ENCODE measurements at places on chromosomes 7 and 10.

- DNase-seq, result no peak
These were observed 52.5 kb upstream of the CAMK2B start for GRCh38 chr7:44377681-44378421.

DNA sequence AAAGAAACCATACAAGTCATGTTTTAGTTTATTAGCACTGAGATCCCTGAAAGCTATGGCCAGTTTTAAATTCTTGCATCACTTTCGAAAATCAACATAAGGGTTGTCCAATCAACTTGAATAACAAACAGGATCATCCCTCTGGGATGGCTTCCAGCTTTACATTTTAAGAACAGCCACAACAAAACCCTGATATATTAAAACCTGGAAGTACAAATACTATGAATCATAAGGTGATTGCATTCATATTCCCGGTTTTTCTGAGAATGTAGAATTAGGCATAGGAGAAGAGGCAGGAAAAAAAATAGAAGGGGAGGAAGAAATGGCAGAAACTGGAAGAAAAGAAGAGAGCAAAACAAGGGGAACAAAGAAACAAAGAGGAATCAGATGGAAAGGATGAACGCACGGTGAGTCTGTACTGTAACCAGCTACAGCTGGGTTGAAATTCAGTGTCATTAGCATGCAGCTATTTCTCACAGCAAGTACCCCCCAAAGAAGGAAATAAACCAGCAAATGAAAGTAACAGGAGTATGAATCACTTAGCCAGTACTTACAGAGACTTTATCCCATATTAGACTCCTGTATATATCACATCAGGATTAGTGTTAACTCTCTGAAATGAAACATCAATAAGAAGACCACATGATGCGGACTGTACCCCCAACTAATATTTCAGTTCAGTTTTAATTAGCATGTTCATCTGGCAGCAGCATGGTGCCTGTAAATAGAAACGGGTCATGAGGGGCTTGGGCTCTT lies 301.3 kb downstream of the RNLS start:
- DNase-seq, result no peak

DNA sequence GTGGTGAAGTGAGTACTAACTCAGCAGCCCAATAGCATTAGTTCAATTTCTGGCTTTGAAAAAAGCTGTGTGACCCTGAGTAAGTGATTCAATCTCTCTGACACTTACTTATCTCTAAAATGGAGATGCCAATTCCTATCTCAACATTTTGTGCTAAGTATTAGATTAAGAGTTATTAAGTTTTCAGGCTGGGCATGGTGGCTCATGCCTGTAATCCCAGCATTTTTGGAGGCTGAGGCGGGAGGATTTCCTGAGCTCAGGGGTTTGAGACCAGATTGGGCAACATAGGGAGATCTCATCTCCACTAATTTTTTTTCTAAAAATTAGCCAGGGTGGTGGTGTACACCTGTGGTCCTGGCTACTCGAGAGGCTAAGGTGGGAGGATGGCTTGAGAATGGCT lies 109.5 kb downstream of the PRTFDC1 start:
- no peak for DNase-seq

DNA sequence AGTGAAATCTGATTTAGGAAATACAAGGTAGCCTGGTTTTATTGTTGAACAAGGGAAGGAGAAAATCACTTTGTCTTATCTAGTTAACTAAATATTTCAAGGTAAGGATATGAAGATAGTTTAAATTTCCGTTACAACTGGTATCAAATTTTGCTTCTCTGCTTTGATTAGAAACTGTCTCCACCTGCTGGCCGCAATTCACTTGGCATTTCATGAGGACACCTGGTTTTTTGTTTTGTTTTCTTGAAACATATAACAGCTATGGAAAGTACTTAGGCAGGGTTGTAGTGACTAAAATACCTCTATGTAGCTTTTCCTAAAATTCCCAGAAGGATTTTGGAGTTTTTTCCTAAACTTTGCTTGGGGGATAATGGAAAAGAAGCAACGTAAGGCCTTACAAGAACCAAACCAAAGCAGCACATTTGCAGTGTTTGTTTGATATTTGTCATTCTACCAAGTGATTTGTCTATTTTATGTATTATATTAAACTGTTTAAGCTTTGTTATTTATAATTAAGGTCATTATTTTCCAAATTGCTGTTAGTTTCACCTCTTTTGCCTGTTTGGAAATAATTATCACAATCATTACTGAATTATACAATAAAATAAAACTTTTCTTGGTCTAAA lies 73.6 kb downstream of the AHCYL2 start:
- DNase-seq, result peak; percentile 9

DNA sequence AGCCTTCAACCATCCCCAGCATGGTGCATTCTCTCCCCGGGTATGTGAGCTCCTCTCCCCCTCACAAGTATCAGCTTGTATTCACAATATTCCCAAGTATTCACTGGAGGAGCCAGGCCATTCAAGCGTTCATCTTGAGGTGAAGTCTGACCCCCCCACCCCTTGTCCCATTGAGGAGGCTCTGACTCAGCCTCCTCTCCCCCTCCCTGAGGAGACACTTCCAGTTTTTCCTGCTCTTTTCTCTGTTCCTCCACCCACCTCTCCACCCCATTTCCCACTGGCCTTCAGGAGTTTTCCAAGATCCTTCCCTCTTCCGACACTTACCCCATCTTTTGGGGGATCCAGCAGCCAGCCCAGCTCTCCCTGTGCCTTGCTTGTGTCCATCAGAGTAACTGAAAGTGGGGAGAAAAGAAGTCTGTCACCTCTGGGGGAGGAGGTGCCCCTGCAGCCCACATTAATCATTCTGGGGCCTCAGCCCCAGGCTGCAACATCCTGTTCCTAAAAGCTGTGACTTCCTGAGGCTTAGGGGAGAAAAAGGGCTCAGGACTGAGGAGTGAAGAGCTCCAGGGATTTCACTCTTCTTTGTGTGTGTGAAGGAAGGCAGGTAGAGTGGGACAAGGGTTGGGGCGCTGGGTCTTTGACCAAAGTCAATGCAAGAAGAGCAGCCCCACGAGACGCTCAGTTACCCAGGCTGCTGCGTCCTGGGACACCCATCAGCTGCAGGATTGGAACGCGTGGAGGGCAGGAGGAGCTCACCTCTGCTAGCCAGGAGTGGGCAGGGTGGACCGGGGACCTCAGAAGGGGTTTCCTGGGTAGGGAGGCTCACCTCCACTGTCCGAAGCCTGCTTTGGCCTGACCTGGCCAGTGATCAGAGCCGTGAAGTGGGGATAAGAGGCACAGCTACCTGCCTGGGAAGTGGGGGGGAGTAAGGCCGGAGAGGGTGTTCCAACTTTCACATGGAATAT lies 1.1 kb downstream of the EPHA1 start:
- DNase-seq, result peak; percentile 48

DNA sequence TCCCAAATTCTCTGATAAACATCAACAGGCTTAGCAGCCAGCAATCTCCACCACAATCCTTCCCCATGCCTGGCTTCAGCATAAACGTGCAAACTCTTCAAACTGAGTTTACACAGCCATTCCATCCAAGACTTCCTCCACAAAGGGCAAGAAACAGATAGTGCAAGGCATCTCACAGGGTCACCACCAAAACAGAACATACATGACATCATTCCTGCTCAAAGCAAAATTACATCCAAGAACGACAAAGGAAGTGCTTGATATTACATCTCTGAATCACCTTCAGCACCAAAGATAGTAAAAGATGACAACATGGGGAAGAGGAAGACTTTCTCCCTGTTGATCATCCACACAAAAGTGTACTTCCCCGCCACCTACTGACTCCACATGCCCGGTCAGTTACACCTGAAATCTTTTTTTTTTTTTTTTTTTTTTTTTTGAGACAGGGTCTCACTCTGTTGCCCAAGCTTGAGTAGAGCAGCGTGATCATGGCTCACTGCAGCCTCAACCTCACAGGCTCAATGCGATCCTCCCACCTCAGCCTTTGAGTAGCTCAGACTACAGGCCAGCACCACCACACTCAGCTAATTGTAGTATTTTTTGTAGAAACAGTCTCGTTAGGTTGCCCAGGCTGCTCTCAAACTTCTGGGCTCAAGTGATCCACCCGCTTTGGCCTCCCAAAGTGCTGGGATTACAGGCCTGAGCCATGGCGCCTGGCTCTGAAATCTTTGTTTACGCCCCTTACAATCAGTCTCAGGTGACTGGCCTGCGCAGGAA lies 127.5 kb downstream of the PARD3 start:
- no peak for DNase-seq

DNA sequence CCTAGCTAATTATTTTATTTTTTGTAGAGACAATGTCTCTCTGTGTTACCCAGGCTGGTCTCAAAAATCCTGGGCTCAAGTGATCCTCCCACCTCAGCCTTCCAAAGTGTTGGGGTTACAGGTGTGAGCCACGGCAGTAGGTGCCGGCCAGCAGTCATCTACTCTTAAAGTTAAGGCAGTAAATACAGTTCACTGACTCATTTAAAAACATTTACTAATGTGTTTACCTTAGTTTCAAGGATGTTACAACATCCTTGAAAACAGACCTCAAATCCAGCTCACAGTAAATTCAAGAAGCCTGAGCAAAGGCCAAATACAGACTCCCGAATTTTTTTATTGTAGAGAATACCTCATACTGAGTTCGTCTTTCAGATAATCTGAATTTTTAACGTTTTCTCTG lies 29.6 kb upstream of the ABCB4 start:
- DNase-seq, result no peak

DNA sequence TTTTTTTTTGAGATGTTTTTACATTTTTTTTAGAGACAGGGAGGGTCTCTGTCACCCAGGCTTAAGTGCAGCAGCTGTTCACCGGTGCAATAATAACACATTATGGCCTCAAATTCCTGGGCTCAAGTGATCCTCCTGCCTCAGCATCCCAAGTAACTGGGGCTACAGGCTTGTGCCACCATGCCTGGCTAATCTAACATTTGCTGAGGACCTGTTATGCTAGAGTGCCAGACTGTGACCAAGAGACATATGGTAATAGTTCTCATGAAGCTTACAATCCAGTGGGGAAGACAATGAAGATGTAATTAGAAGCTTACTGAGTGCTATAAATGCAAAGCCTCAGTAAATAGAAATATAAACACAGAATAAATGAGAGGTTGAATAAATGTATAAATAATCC lies 17.6 kb upstream of the ORC5 start:
- DNase-seq, result no peak

GRCh38 chr7:119969054-119969453 lies 303.9 kb upstream of the KCND2 start:
- DNase-seq, result no peak

GRCh38 chr7:1021366-1021765 lies 23.0 kb upstream of the GPR146 start:
- DNase-seq, result no peak

- DNase-seq, result no peak
These were observed 176.5 kb upstream of the CCZ1B start for GRCh38 chr7:7002418-7003062.

DNA sequence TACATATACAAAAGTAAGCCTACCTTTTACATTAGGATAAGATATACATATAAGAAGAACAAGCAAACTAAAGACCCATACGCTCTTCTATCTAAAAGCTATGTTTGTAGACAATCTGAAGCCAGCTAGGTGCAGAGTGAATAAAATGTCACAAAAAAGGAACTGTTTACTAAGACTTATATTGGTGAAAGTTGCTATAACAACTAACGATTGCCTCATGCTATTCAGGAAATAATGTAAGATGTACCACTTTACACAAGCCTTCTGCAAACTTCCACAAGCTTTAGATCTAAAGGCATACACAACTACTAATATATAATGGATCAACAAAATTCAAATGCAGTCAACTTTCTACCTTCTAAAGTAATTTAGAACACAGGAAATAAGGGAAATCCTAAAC lies 175.1 kb downstream of the SRPK2 start:
- DNase-seq, result no peak

DNA sequence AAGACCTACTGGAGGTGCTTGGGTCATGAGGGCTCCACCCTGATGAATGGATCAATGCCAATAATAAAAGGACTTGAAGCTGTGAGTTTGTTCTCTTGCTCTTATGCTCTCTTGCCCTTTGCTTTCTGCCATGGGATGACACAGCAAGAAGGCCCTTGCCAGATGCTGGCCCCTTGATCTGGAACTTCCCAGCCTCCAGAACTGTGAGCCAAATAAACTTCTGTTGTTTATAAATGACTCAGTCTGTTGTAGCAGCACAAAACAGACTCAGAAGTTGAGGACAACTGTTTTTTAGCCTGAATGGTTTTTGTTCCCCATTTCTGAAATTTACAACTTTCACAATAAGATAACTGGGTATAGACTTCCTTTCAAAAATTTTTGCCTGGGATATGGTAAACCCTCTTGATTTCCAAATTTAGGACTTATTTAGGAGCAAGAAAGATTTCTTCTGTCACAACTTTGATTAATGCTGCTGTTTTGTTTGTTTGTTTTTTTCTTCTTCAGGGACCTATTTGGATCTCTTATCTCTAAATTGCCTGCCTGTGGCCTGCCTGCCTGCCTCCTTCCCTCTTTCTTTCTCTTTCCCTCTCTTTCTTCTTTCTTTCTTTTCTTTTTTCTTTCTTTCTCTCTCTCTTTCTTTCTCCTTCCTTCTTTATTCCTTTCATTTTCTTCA lies 12.1 kb downstream of the ENTPD1 start:
- DNase-seq, result no peak

GRCh38 chr10:123722351-123722750 lies 56.2 kb downstream of the GPR26 start:
- DNase-seq, result no peak

- DNase-seq, result no peak
These were observed 159.1 kb downstream of the GFRA1 start for GRCh38 chr10:116113721-116114501.

DNA sequence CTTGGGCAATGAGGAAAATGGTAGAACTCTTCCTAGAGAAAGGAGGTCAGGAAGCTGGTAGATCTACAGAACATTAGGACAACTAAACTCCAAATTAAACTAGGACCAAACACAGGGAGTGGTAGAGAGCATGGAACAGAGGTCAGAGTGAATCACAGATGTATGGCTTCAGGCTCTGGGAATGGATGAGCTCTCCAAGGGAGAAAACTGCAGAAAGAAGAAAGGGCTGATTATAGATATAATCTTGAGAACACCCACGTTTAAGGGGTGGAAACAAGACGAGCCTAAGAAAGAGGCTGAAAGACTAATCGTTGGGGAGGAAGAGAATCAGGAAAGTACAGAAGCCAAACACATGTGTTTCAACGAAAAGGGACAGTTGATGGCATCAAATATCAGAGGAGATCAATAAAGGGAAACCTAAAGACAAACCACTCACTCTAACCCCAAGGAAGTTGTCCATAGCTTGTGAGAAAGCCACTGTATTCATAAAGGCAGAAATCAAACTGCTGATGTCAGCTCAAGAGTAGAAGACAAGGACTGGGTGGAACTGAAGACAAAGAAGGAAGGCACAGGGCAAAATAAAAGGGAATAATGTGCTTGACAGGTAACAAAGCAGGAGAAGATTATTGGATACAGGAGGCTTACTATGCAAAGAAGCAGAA lies 41.4 kb downstream of the NUDCD3 start:
- DNase-seq, result no peak

DNA sequence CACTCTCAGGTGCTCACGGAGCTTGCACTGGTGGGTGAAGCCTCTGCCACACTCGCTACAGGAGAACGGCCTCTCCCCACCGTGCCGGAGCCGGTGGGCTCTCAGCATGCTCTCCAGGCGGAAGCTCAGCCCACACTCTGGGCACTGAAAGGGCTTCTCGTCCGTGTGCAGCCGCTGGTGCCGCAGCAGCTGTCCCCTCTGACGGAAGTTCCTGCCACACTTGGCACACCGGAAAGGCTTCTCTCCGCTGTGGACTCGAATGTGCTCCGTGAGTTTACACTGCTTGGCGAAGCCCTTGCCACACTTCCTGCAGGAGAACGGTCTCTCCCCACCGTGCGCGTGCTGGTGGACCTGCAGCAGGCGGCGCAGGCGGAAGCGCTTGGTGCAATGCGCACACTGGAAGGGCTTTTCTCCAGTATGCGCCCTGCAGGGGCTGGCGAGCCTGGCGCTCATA lies 19.3 kb downstream of the ZNF786 start:
- no peak for DNase-seq

GRCh38 chr7:94440451-94441039 lies 45.9 kb downstream of the COL1A2 start:
- DNase-seq, result no peak

Data from GDM1 (cell line).